ENCODE measurements at places on chromosomes 3 and 15.
A peak's percentile ranks its signal among the peaks of the same experiment; 100 is the strongest.

DNA sequence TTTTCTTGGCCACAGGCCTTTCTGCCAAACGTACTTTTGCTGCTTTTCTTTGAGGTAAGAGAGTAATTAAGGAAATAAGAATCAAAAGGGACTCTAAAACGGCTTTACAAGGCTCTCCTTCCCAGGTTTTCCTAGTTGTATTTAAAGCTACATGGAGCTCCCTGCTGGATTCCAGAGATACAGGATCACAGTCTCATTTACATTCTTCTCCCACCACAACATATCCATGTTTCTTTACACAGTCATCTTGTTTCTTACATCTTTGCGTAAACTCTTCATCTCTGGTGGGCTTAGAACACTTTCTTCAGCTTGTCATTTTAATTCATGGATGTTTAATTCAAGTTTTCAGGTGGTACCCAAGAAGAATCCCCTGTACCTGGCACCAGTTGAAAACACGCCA lies 117.6 kb upstream of the BFSP2 start:
- no peak for DNase-seq

- peak; percentile 47 for DNase-seq
Measured at GRCh38 chr3:190384309-190384756, 3.6 kb upstream of the CLDN16 start.

DNA sequence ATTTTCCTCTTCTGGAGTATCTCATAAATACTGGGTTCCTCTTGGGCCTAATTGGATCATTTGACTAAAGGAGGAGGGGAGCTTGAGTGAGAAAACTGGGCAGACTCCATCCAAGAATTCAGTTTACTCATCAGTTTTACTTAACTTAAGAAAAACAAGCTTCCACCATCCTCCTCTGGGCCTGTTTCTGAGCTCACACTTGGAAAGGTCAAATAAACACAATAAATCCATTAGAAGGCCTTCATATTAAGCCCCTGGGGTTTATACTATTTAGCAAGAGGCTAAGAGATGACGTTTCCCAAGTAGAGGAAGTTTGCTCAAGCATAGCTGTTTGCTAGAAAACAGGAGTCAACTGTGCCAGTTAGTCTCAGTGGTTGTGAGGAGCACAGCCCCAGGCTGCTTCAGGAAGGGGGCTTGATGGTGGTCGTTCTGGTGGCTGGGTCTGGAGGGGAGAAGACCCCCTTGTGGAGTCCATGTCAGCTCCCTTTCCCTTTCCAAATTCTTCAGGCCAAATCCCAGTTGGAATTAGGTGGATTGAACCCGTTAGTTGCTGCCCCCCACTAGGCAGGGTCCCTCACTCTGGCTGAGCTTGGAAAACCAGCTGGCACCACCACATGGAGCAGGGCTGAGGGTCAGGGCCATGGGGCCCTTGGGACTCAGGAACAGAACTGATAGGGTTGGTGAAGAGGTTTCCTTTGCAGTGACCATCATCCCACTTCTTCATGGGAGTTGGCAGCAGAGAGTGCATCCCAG lies 64.8 kb downstream of the SPSB4 start:
- no peak for DNase-seq

DNA sequence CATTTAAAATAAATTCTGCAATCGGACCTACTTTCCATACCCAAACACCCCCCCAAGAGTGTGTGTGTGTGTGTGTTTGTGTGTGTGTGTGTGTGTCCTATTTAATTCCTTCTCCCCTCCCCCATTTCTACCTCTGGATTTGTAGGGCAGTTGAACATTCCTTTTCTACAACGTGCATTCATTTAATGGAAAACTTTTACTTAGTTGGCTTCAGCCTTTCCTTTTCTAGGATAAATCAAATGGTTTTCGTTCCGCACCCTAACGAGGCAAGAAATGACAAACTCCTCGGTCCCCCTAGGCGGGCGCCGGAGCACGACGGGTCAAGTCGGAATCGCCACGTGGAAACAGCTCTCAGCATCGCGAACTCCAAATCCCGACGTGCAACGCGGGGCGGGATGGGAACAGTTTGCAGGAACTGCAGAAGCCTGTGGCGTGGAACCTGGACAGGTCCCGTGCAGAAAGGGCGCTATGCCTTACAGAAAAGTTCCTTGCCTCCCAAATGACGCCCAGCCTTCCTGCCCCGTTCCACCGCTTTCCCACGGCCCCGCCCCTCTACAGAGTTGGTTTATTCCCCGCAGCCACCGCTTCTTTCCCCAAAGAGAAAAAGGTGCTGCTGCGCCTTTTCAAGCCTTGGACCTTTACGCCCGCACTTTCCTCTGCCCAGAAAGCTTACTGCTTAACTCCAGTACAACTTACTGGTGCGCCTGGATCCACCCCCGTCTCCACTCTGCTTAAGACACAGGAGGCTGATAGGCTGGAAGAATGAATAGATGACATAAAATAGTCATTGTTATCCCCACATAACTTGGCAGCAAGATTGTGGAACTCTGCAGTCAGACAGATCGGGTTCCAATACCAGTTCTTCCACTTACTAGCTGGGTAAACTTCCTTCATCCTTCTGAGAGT lies 1.1 kb upstream of the EIF2B5 start:
- peak; percentile 92 for DNase-seq

DNA sequence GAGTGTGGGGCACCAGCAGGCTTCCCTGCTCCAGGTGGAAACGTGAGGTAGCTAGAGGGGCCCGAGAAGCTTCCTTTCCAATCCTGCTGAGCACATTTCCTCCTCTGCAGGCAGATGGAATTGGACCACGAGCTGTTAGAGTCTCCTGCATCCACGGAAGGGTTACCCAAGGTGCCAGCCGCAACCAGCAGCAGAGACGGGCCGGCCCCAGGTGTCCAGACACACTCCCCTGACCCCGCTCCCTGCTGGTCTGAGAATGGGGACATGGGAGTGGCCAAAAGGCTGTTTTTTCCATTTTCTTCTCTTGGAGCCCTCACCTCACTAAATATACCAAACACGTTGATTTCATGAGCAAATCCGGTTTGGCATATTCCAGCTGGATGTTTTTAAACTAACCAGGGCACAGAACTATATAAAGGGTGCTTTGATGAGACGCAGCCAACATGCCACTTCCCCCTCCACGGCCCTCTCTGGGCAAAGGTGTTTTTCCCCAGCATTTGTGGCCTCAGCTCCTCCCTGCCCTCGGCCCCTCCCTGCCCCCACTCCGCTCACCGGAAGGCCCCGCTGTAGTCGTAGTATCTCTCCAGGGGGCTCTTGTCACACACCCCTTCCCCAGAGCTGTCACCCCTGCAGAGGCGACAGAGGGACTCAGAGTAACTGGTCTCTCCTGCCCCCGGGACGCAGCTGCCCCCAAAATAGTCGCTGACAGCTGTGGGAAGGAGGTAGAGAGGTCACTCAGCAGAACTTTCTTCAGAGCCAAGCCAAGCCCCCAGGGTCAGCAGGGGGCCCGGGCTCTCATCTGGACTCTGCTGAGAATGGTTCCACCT lies 7.0 kb downstream of the MELTF start:
- DNase-seq: no peak

- no peak for DNase-seq
Measured at GRCh38 chr3:173513123-173513522, 115.6 kb downstream of the NLGN1 start.

GRCh38 chr3:181757694-181758306 lies 46.1 kb downstream of the SOX2 start:
- peak; percentile 37 for DNase-seq

DNA sequence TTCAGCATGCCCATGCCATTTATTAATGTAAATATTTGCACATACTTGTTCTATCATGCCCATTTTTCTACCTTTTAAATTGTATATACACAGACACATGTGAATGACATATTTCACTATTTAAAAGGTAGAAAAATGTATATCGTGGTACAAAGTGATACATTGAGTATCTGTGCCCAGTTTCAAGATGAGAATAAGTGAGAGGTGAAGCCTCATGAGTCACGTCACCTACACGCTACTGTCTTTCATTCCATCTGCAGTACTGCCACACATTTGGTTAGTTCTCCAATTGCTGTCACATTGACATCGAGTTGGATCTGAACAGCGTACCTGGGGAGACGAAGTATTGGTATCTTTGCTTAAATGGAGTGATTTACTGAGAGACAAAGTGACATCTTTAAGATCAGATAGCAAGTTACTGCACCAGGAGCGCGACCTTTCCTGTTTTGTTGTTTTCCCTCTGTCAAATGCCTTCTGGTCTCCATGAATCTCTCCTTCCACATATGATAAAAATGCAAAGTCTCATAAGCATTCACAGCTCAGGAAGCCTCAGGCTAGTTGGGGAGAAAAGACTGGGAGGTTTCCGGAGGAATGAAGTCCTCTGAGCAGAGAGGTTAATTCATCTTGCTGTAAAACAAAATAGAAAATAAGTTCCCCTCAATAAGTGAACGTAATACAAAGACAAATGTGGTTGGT lies 12.0 kb downstream of the GREM1 start:
- DNase-seq: no peak

DNA sequence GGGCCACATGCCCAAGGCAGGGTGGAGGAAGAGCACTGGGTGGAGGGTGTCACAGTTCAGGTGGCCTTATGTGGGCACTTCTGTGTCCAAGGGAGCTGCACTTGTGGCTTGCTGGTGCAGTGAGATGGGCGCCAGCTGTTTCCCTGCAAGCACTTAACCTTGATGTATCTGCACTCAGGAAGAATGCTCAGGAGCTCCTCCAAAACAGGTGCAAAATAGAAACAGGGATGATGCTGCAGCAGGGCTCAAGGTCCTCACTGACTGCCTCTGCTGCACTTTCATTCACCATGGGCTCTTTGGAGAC lies 151.3 kb downstream of the CADPS start:
- DNase-seq: no peak

GRCh38 chr15:57205996-57206395 lies 170.3 kb upstream of the CGNL1 start:
- DNase-seq: no peak

DNA sequence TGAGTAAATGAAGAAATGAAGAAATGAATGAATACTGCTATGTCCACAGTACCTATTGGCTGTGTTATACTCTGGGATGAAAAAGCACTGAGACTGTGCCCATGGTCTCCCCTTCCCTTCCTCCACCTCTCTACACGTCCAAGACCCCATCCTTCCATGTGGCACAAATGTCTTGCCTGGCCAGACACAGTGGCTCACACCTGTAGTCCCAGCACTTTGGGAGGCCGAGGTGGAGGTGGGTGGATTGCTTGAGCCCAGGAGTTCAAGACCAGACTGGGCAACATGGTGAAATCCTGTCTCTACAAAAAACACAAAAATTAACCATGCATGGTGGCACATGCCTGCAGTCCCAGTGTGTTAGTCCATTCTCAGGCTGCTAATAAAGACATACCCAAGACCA lies 200.1 kb downstream of the FAM43A start:
- DNase-seq: no peak

DNA sequence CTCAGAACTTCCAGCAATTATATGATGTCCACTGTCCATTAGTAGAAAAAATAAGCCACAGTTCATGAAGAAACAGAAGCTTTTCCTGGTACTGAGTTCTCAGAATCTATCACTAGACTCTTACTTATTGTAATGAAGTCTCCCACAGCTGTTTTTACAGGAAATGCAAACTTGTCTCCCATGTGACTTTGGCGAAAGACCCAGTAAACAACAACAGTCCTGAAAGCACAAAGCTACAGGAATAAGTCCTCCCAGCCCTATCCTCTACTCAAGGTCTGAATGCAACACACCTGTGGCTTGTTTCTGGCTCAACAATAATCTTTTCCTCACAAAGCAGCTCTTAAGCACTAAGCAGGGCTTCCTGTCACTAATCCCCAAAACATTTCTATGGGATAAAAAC lies 55.9 kb downstream of the EOMES start:
- DNase-seq: peak; percentile 77

GRCh38 chr3:156543043-156543555 lies 11.8 kb downstream of the SSR3 start:
- DNase-seq: no peak

- DNase-seq: no peak
Measured at GRCh38 chr3:4850928-4851265, 128.3 kb upstream of the BHLHE40 start.

DNA sequence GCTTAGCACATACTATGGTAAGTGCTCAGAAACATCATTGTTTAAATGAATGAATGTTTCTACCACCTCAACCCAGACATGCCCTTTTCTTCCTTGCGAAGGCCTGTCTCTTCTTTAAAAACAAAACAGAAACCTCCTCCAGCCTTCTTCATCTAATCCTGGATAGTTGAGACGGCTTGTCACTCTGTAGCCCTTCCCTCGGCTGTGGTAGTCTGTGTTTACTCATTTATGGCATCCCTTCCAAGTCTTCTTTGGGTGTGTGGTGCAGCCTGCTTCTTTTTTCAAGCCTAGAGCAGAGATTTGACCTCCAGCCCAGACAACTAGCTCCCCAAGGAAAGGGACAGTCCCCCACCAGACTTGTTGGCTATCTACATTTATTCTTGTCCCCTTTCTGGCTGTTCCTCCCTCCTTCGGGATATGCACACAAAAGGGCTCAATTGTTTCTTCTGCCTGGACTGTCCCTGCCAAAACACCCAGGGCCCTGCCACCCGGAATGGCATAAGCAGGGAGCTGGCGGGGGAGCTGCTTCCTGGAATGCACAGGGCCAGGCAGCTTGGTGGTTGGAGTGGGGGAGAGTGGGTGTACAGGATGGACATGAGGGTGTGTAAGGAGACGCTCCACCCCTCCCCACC lies 67.8 kb downstream of the ITGA11 start:
- no peak for DNase-seq

DNA sequence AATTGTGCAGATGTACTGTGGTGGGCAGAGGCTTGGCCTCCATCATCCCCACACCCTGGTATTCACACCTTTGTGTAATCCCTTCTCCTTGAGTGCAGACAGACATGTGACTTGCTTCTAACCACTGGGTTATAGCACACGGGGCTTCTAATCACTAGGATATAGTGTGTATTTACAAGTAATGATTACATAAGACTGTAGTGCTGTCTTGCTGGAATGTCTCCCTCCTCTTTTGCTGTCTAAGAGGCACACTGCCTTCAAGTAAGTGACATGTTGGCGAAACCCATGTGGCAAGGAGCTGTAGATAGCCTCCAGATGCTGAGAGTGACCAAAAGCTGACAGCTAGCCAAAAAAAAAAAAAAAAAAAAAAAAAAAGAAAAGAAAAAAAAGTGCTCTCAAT lies 542.7 kb upstream of the MDFIC2 start:
- DNase-seq: no peak

DNA sequence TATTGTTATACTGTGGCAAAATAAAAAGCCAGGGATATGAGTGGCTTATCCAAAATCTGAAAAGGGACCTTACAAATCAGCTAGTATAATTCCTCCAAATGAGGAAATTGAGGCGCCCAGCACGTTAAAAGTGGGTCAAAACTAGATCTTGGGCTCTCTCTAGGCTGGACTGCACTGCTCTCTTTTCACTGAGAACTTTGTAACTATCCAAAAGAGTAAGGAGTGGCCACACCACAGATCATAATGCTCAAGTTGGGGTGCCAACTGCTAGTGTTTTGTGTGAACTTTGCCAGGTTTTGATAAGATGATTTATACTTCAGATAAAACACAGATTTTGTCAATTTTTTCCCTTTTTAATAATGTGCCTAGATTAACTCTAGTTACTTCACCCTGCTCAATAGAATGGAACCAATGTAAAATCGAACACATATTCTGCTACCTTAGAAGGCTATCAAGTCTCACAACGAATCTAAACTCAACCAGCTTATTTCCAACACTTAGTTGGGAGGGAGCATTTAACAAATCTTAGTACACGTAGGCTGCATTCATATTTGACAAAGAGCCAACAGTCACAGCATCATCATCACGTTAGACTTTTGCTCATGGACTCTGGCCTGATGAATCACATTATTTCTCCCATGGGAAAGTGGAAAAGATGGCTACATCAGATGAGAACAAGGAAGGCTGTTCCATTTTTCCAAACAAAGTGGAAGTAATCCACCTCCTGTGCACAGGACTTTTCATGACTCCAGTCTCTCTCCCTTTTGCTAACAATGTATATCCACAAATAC lies 64.4 kb downstream of the ABI3BP start:
- DNase-seq: no peak
